ENCODE measurements at places on chromosomes 5 and 9.
A peak's percentile ranks its signal among the peaks of the same experiment; 100 is the strongest.

DNA sequence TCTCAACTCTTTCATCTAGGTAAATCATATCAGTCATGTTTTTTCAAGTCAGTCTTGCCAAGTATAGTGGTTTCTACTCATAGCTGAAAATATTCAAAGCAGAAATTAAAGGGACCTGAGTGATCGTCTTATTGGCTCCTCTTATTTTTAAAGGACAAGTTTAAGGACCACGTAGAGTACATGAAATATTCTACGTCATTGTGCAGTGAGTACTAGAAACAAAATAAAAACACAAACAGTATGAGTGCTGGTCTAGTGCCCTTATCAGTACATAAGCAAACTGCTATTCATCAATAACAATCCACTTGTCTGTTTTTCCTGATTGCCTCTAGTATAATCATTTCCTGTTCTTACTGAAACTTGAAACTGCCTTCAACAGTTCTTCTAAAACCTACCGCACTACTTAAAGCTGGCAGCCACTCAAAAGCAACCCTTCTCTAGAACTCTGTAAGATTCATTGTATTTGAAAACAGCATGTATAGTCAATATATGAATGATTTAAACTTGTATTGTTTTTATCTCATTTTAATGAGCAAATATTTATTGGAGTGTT, 853.7 kb downstream of the TAF11L14 start:
- DNase-seq: no peak

- DNase-seq: peak; percentile 87
Measured at GRCh38 chr5:171201310-171201709, 107.7 kb upstream of the TLX3 start.

DNA sequence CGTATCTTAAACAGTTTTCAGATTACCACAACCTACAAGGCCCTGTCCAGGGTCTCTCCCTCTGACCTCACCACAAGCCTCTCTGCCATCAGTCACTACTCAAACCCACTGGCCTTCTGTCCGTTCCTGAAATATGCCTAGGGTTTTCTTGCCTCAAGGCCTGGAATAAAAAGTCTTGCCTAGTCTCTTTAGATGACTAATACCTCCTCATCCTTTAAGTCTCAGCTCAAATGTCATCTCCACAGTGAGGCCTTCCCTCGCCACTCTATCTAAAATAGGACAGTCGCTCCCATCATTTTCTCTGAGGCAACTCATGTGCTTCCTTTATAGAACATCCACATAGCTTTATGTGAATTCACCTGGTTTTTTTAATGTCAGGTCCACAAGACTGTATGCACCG, 5.2 kb downstream of the DENND1A start:
- DNase-seq: no peak

GRCh38 chr9:9945966-9946365, 666.8 kb downstream of the PTPRD start:
- peak; percentile 10 for DNase-seq

GRCh38 chr9:35116539-35116897, 856 bp upstream of the ATOSB start:
- DNase-seq: no peak

- no peak for DNase-seq
Measured at GRCh38 chr9:132609184-132609583, 26.8 kb downstream of the BARHL1 start.

DNA sequence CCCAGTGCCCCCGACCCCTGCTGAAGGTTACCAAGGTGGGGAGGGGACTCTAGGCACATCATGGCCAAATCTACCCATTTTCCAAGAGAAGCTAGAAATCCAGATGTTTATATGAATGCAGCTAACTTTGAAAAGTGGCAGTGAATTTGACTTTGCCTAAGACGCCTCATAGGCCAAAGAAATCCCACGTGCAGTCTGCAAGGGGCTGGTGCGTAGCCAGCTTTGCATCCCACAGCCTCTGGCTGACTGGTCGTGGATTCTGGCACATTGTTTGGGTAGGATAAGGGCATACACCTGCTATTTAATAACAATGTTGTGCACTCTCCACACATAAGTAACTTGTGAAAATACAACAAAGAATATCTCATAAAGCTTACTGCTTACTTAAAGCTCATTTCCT, 3.5 kb upstream of the GADD45G start:
- DNase-seq: no peak

GRCh38 chr5:99063737-99064136, 134.9 kb upstream of the CHD1 start:
- DNase-seq: no peak

GRCh38 chr9:136882109-136882946, 4.0 kb upstream of the TRAF2 start:
- no peak for DNase-seq

GRCh38 chr5:159182691-159183090, 26.7 kb downstream of the RNF145 start:
- DNase-seq: no peak

Measured in NCI-H1417 (cell line).